ENCODE measurements at places on chromosomes 13 and 19.
A peak's percentile ranks its signal among the peaks of the same experiment; 100 is the strongest.

- DNase-seq: no peak
Measured at GRCh38 chr13:51323824-51324511, 15.5 kb upstream of the SERPINE3 start.

DNA sequence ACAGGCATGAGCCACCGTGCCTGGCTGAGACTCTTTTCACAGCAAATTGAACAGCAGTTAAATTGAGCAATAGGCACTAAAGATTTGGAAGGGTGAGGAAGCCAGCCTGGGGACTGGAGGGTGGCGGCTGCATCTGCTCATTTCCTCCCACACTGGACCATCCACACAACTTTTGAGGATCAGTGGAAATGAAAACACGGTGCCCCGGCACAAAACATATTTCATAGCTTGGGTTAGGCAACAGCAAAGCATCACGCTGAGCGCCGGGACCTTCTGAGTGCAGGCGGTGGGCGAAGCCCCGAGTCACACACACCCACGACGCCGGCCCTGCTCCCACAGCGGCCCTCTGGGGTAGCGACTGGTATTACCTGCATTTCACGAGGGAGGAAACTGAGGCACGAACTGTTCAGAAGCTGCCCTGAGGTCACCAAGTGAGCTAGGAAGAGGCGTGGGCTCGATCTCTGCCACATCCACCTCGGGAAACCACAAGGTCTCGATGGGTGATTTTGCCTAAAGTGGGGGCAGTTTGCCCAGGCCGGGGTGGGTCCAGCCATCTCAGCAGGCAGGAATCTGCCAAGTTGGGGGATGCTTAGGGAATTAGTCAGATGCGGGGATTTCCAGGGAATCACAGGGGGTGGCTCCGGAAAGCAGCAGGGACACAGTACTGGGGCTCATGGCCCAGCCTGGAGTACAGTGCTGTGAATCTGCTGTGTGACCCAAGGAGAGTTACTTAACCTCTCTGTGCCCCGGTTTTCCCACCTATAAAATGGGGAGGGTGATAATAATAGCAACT is 3.5 kb upstream of the SBNO2 start:
- DNase-seq: no peak

GRCh38 chr13:94656766-94657165 is 55.1 kb downstream of the GPR180 start:
- DNase-seq: no peak

GRCh38 chr13:30841154-30841553 is 64.9 kb upstream of the MEDAG start:
- DNase-seq: peak; percentile 64

DNA sequence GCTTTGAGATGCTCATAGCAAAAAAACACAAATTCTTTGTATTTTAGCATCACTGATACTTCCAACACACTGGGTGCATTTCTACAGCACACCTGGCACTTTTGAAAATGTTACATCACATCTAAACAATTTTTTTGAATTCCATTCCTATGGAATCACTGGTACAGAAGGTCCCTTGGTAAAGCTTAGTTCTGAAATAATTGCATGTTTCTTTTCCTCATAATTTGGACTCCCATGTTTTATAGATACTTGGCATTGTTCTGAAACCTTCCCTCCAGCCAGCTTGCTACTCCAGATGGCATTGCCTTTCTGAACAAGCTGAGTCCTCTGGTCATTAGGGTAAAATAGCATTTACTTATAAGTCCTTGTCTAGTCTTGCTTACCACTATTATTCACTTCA is 481.3 kb upstream of the GPC6 start:
- no peak for DNase-seq

DNA sequence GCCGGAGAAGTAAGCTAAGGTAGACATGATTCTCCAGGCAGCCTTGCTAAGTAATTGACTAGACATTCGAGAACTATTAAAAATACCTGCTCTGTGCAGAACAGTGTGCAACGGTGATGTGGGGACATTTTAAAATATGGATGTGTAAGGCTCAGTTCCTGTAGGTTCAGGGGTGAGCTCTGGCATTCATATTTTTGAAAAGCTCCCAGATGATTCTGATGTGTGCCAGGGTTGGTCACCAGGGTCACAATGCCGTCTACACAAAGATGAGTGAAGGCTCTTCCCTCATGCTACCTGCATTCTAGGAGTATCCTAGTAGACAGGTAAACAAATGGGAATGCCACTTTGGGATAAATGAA is 702 bp upstream of the EPSTI1 start:
- no peak for DNase-seq

DNA sequence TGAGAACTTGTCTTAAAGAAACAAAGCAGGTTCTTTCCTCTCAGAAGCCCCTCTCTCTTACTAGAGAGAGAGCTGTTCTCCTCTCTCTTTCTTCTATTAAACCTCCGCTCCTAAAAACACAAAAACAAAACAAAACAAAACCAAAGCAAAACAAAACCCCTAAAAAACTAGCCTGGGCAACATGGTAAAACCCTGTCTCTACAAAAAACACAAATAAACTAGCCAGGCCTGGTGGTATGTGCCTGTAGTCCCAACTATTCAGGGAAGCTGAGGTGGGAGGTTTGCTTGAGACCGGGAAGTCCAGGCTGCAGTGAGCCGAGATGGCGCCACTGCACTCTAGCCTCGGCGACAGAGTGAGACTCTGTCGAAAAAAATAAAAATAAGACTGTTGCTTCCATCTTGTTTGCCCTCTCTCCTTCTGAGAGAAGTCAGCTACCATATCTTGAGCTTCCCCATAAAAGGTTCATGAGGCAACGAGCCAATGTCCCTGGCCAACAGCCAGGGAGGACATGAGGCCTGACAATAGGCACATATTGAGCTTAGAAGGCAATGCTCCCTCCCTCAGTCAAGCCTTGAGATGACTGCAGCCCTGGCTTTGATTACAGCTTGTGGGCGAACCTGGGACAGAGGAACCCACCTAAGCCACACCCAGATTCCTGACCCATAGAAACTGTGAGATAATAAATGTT is 17.5 kb upstream of the FLT3 start:
- peak; percentile 32 for DNase-seq

DNA sequence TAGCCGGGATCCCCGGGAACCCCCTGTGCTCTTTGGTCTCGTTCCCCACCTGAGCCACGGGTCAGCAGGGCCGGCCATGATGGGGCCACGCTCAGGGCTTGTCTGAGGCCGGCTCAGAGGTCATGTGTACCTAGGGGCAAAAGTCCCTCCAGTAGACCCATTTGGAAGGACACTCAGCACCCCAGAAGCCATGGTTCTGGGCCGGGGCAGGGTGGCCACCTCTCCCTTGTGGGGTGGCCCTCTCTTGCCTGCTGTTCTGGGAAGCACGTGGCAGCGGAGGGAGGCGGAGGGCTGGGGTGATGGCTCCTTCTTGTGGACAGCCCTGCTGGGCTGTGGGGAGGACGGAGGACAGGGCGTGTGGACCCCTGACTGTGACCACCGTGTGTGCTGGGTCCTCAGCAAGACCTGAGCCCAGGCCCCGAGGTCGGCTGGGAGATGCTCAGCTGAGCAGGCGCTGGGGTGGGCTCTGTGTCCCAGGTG is 6.4 kb upstream of the PEAK3 start:
- DNase-seq: no peak

GRCh38 chr19:1854542-1855039 is 6.3 kb upstream of the REXO1 start:
- peak; percentile 82 for DNase-seq

DNA sequence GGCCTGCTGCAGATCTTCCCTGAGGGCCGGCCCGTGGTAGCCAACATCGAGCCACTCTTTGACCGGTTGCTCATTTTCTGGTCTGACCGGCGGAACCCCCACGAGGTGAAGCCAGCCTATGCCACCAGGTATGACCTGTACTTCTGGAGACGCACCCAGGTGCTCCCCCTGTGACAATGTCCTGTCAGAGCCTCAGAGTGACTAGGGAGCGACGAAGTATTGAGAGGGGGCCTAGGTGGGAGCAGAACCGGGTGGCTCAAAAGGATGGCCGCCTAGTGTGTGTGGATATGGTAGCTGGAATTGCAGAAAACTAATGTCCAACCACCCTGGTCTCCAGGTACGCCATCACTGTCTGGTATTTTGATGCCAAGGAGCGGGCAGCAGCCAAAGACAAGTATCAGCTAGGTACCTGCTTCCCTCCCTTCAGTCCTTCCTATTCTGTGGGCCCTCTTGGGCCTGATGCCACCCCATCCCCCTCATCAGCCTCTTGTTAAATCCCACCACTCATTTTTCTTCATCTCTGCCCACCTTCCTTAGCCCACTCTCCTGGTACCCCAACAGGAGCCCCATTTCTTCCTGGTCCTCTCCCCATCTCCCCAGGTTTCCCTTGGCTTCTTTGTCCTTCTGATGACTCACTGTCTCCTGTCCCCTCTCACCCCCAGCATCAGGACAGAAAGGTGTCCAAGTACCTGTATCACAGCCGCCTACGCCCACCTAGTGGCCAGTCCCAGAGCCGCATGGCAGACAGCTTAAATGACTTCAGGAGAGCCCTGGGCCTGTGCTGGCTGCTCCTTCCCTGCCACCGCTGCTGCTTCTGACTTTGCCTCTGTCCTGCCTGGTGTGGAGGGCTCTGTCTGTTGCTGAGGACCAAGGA is 8.4 kb downstream of the EGLN2 start:
- no peak for DNase-seq

GRCh38 chr19:15464394-15465385 is at the start of gene RASAL3:
Gene RASAL3 (minus strand): TSS chr19:15464544. CDS start chr19:15464358, 186 bp downstream.
- no peak for DNase-seq

DNA sequence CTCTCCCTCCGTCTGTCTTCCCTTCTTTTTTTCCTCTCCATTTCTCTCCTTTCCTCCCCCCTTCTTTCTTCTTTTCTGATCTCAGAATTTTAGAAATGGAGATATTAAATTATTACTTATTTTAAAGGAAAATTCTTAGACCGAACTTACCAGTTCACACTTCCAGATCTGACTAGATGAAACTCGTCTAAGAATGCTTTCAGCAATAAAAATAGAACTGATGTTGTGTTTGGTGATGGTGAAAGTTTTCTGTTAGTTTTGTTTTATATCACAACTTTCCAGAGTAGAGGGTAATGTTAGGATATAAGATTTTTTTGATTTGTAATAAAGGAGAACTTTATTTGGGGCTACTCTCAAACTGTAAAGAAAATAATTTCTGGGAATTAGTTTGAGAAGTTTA is 29.9 kb downstream of the UCHL3 start:
- DNase-seq: no peak

DNA sequence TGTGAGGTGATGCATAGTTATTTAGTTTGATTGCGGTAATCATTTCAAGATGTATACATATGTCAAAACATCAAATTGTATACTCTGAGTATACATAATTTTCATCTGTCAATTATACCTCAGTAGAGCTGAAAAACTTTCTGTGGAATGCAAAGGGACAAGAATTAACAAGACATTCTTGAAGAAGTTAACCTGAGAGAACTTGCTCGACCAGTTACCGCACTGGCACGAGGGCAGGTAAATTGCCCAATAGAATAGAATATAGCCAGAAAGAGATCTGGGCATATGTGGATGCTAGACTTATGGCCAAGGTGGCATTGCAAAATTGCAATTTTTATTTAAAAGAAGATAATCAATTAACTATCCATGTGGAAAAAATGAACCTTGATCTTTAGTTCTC is 42.3 kb upstream of the GJB6 start:
- peak; percentile 44 for DNase-seq

DNA sequence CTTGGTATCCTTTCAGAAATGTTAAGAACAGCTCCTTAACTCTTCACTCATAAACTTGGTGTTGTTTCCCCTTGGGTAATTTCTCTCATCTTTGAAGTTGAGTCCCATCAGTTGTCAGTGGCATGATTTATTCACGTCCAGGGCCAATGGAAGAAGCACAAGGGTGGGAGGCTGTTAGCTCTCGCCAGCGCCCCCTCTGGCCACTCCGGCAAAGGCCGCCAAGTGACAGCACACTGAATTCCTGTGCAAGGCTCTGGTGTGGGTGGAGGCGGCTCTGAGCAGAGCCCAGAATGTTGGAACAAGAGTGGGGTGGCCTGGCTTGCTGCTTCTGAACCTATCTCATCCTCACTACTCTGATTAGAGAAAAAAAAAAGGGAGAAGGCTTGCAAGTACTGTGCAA is 13.1 kb upstream of the MEDAG start:
- no peak for DNase-seq

DNA sequence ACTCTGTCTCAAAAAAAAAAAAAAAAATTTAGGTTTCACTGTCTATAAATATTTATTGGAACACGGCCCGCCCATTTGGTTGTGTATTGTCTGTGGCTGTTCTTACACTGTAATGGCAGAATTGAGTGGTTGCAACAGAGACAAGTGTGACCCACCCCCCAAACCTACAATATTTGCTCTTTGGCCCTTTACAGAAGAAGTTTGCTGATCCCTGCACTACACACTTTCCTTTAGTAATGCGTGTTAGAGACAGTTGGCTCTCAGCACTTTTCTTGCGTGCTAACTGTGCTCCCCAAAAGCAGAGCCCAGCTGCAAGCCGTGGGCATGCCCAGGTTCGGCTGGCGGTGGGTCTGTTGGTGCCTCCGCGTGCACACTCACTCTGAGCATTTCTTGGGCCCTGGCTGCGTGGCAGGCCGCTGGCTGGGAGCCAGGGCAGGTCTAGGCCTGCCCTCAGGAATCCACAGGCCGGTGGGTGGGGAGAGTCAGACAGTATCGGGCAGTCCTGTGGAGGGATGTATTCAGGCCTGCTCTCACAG is 72.6 kb downstream of the SIPA1L3 start:
- peak; percentile 31 for DNase-seq

DNA sequence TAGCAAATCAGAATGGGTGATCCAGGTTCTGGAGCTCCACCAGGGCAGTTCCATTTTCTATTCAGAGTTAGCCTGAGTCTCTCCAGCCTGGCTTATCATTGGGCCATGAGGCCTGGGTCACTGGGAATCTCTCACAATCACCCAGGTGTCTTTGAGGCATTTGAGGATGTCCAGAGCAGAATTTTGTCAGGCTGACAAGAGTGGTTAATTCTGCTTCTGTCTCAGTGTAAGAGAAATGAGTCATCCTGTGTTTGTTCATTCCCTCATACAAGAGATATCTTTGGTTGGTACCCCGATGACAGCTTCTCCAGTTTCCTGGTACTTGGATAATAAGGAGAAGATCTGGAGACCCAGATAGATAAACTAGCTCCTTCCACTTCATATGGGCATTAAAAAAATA is 10.4 kb downstream of the ZNF93 start:
- no peak for DNase-seq

GRCh38 chr19:12720851-12721655 is 2.7 kb downstream of the TNPO2 start:
- DNase-seq: peak; percentile 46

GRCh38 chr19:17170538-17171297 is 44.4 kb upstream of the USE1 start:
- DNase-seq: no peak

GRCh38 chr13:93882086-93882651 is 597.3 kb downstream of the DCT start:
- DNase-seq: peak; percentile 48

- no peak for DNase-seq
Measured at GRCh38 chr13:40087091-40088002, 431.9 kb downstream of the COG6 start.

DNA sequence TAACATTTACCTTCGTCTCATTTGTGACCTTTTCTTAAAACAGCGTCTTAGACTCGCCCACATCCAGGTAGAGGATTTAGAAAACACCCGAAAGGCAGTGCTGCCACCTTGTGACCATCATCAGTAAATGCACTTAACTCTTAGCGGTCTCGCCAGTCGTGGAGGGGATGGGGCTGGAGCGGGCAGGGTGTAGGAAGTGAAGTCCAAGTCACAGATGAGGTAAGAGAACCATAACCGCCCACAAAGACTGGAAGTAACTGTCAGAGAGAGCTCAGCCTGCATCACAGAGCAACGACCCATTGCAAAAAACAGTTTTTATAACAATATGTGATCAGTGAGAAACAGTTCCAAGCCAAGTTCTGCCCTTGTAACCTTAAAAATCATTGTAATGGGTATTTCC is 10.7 kb upstream of the CEACAM3 start:
- DNase-seq: peak; percentile 75

- DNase-seq: no peak
Measured at GRCh38 chr13:112959701-112960542, 9.1 kb upstream of the MCF2L start.
